ENCODE measurements at places on chromosomes 12 and 14.

GRCh38 chr14:56659964-56660551, 80.5 kb downstream of the TMEM260 start:
- DNase-seq: no peak

- DNase-seq: no peak
Measured at GRCh38 chr14:24280797-24281460, 9.5 kb upstream of the RABGGTA start.

GRCh38 chr12:49583366-49584094, 15.6 kb upstream of the MCRS1 start:
- no peak for DNase-seq

GRCh38 chr12:88996200-88996788, 356.0 kb downstream of the DUSP6 start:
- no peak for DNase-seq

DNA sequence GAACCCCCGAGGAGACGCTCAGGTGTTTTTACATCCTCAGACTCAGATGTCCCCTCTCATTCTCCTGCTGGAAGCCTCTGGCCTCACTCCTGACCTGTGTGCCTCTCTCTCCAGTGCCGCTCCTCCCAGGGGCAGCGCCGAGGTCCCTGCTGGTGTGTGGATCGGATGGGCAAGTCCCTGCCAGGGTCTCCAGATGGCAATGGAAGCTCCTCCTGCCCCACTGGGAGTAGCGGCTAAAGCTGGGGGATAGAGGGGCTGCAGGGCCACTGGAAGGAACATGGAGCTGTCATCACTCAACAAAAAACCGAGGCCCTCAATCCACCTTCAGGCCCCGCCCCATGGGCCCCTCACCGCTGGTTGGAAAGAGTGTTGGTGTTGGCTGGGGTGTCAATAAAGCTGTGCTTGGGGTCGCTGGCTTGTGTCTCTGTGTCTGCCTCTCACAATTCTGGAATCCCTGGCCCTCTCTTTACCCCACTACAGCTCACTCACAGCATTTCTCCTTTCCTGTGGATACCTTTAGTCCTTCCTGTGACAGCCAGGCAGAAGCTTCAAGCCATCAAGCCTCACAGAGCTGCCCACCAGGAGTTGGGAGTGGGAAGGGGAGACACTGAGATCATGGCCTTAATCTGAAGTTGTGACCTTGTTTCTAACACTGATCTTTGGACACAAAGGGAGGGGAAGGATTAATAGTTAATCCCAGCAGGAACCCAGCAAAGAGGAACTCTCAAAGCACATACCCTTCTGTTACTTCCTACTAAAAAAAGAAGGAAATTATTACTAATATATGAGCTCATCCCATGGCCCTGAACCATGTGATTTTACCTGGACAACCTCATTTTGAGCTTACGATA, 1.1 kb upstream of the SOAT2 start:
- no peak for DNase-seq

- DNase-seq: peak; percentile 76
Measured at GRCh38 chr14:73758392-73759182, 44.4 kb upstream of the PNMA1 start.

DNA sequence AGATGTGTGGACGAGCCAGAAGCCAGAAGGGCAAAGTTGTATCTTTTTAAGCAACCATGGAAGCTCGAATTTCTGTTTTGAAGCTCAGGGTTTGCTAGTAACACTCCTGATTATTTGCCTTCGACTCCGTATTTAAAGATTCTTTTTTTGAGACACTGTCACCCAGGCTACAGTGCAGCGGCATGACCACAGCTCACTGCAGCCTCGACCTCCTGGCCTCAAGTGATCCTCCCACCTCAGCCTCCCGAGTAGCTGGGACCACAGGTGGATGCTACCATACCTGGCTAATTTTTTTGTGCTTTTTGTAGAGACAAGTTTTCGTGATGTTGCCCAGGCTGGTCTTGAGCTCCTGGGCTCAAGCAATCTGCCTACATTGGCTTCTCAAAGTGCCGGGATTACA, 18.7 kb upstream of the OASL start:
- DNase-seq: no peak

GRCh38 chr12:15562263-15562662, 226.9 kb downstream of the EPS8 start:
- DNase-seq: no peak

- no peak for DNase-seq
Measured at GRCh38 chr12:116761499-116761898, 23.4 kb downstream of the RNFT2 start.

- no peak for DNase-seq
Measured at GRCh38 chr14:66403183-66403582, 83.0 kb upstream of the CCDC196 start.

DNA sequence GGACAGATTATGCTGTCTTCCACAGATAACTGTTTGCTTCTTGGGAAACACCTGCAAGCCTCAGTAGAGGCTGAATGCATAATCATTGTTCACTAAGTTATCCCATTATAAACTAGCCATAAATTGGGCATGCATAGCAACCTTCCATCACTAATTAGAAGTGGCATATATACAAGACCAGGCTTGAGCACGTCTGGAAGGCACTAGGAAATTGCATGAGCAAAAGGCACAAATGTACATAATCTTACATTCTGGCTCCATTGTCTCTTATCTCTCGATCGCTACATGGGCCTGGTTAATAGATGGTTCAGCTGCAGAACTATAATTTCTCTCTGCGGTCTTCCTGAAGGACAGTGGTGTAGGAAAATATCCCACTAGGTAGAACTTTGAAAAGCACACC, 679.2 kb downstream of the RPL10L start:
- no peak for DNase-seq

GRCh38 chr12:267581-268482, 5.2 kb upstream of the SLC6A13 start:
- no peak for DNase-seq

DNA sequence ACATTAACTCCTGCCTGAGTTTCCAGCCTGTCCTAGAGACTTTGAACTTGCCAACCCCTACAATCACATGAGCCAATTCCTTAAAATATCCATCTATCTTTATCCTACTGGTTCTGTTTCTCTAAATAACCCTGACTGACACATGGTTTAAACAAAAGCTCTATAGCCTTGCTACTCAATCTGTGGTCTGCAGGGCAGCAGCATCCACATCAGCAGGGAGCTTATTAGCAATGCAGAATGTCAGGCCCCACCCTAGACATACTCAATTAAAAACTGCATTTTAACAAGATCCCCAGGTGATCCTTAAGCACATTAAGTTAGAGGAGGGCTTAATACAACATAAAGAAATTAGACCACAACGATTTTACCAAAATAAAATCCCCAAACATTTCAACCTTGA, 108.3 kb upstream of the CPSF6 start:
- no peak for DNase-seq

Data from naive thymus-derived CD8-positive, alpha-beta T cell (primary cell).